Activated CD8-positive, alpha-beta memory T cell treated with anti-CD3 and anti-CD28 coated beads for 48 hours (primary cell): ENCODE measurements at places on chromosomes 4 and X.

- DNase-seq: no peak
These were observed 1.2 kb downstream of the PRMT9 start for GRCh38 chr4:147682755-147683154.

- DNase-seq: no peak
These were observed 17.7 kb upstream of the STX18 start for GRCh38 chr4:4559596-4559995.

- DNase-seq: no peak
These were observed 448.9 kb downstream of the FSTL5 start for GRCh38 chr4:161714931-161715330.

- no peak for DNase-seq
These were observed 47.8 kb downstream of the FHDC1 start for GRCh38 chr4:152983774-152984411.

DNA sequence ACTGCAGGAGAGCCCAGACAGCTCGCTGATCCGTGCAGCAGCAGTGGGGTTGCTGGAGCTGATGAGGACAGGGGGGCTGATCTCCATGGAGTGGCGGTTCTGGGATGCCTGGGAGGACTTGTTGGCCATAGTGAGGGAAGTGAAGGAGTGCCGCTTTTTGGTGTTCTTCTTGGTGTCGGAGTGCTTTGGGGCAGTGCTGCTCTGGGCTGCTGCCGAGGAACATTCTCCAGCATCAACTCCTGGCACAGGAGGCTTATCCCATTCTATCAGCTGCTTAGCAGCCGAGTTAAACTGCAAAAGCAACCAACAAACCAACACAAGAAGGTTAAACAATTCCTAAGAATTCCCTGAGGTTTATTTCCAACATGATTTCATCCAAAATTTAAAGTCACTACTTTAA, 126.3 kb upstream of the CBR4 start:
- DNase-seq: no peak

DNA sequence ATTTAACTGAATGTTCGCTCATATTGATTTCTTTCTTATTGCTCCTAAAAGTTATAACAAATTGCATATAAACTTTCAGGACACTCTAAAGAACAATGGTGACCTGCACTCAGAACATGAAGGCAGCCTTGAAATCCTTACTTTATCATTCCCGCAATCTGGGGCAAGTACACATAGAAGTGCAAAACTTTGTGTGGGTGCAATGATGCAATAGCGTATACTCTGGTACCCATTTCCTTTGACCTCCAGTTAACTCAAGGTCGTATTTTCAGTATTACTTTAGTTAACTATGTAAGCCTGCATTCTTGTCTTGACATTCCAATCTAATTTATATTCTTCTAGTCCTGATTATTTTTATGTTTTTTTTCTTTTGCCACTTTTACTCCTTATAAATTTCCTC, 64.7 kb downstream of the C4orf46 start:
- DNase-seq: no peak
